ENCODE measurements at places on chromosomes 16 and 17. TPM values are rescaled to one million over a fixed set of nuclear protein-coding genes. Genes with fewer than 3 reads are reported as not detected.

The DNAJC7 gene
- 113 TPM for total RNA-seq

The NPIPA5 gene
- total RNA-seq, result 0.90 TPM

The NECAB2 gene
- 2.2 TPM for total RNA-seq

The EFCAB3 gene
- not detected for total RNA-seq

The SNAI3 gene
- 0.07 TPM for total RNA-seq

The SLC46A1 gene
- total RNA-seq, result 19.9 TPM

The CYGB gene
- total RNA-seq, result 1.6 TPM

The TM4SF5 gene
- total RNA-seq, result 0.39 TPM

The SETD6 gene
- total RNA-seq, result 13.3 TPM

The CACNG4 gene
- total RNA-seq, result 13.4 TPM

The C17orf107 gene
- total RNA-seq, result 0.24 TPM

The KLHDC4 gene
- 50.5 TPM for total RNA-seq

The TSPOAP1 gene
- total RNA-seq, result not detected

The SPNS3 gene
- not detected for total RNA-seq

The KRTAP4-4 gene
- not detected for total RNA-seq

The MYO15A gene
- 0.36 TPM for total RNA-seq
